ENCODE measurements at places on chromosomes 6 and 20.

DNA sequence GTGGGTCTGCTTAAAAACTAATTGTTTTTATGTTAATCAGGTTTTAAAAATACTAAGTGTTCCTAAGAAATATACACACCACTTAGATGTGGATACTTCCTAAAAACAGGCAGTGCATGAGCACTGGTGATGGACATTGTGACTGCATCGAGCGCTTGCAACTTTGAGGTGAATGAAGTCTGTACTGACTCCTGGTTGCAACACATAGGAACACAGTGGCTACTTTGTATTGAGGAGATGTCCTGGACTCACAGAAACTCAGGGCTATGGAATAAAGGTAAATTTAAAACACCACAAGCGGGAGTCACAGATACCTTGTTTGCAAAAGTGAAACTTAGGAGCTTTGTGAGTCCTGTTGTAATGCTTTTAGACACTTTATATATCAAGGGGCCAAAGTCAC lies 55.6 kb upstream of the POLR1H start:
- DNase-seq: no peak

- no peak for DNase-seq
Observed at GRCh38 chr6:166439366-166440091, 56.8 kb upstream of the MPC1 start.

- DNase-seq: no peak
Observed at GRCh38 chr6:116349216-116349615, 21.5 kb upstream of the DSE start.

GRCh38 chr20:1362484-1362883 lies 30.4 kb downstream of the FKBP1A start:
- DNase-seq: no peak

GRCh38 chr6:41278699-41279405 lies 7.6 kb downstream of the TREM1 start:
- peak; percentile 87 for DNase-seq

DNA sequence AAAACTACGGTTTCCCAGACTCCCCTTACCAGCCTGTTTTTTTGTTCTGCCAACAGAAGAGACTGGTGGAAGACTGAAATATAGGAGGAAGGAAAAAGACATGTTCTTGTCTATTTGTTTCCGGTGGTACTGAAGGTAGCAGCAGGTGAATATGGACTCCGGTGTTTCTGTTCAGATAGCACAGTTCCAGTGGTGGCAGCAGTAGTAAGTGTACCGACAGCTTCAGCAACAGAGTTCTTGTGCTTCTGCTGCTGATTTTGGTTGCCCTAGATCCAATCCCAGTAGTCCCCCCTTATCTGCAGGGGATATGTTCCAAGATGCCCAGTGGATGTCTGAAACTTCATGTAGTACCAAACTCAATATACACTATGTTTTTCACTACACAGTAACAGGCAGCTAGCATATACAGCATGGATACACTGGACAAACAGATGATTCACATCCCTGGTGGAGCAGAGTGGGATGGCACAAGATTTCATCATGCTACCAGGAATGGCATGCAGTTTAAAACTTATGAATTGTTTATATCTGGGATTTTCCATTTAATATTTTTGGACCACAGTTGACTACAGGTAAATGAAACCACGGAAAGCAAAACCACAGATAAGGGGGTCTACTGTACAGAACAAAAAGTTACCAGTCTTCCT lies 301.8 kb downstream of the BTBD9 start:
- DNase-seq: no peak

DNA sequence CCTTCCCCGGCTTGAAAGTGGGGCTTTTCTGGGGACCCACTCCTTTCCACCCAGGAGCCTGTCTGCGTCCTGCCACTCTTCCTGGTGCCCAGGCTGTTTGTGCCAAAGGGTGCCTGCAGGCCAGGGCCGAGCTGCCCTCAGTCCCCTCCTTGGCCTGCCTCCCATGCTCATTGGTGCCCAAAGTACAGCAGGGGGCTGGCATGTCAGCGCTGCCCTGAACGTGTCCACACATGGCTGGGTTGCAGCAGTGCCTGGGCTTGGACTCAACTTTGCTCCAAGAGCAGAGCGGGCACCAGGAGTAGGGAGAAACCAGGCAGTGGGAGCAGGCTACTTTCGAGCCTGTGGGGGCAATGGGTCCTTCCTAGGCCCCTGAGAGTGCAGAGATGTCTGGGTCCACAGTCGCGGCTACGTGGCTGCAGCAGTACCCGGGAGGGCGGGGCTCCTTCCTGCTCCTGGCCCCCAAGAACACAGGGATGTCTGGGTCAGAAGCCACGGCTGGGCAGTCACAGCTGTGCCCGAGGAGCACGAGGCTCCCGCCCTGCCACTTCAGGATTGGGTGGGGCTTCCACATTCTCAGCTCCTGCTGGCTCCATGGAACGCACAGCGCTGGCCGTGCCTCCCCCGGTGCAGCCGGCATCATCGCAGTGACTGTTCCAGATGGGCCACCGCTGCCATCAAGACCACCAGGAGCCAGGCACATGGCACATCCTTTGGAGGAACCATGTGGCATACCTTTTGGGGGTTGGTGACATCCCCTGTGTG lies 50.0 kb upstream of the CLDN20 start:
- no peak for DNase-seq

DNA sequence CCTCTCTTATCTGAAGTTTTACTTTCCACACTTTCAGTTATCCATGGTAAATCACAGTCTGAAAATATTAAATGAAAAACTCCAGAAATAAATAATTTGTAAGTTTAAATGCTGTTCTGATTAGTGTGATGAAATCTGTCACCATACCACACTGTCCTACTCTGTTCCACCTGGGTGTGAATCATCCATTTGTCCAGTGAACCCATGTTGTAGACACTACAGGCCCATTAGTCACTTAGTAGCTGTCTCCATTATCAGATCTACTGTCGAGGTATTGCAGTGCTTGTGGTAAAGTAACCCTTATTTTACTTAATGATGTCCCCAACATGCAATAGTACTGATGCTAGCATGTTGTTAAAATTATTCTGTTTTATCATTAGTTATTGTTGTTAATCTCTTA lies 29.2 kb upstream of the MMS22L start:
- no peak for DNase-seq

- DNase-seq: no peak
Observed at GRCh38 chr6:137794516-137795201, 72.4 kb upstream of the TNFAIP3 start.

- DNase-seq: no peak
Observed at GRCh38 chr6:17059850-17060249, 42.0 kb upstream of the STMND1 start.

GRCh38 chr6:44730771-44731391 lies 343.4 kb downstream of the CDC5L start:
- no peak for DNase-seq

- no peak for DNase-seq
Observed at GRCh38 chr20:37505263-37506151, 15.5 kb upstream of the NNAT start.

DNA sequence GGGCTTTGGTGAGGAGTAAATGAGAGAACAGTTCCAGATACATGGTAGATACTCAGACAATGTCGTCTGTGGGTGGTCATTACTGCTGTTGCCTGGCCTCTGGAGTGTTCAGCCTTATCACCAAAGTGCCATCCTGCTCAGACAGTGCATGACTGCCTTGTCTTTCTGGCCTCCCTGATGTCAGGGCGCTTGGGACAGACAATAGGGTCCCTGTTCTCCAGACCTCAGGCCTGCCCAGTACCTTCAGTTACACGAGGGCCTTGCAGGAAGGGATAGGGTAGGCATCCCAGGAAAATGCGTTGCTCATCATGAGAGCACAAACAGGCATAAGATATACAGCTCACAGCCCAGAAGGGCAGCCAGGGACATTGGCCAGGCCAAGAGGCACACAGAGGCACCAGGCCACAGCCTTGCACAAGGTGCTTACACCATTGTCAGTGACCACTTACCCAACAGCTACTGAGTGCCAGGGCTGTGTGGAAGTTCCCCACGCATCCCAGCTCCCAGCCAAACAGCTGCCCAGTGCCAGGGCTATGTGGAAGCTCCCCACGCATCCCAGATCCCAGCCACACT lies 27.4 kb downstream of the BPIFB1 start:
- no peak for DNase-seq

DNA sequence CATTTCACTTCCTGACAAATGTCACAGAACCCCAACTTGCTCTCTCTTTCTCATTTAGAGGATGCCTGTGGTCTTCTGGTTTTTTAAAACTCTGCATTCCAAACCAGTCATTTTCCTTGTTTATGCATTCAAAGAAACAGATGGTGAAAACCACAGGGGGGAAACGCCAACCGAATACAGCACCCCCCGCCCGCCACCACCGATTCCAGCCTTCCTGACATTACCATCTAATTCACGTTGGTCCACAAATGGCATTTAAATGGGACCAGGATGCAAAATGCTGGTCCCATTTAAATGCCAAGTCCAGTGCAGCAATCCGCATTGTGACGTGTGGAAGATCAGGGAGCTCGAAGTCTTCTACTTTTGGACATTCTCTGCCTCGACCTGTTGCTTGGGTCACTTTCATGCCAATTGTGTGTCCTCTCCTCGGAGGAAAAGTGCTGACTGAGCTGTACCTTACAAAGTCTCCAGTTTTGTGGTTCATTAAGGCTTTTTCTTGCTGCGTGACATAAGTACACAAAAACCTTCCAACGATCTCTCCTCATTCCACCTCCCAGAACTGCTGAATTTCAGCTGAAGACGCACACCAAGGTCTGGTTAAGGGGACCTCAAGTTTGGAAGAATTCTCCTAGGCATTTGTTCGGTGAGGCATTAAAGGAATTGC lies 35.8 kb downstream of the NEDD9 start:
- DNase-seq: no peak

- DNase-seq: no peak
Observed at GRCh38 chr6:92810913-92811312, 608.4 kb downstream of the EPHA7 start.

GRCh38 chr6:203661-204060 lies 88.6 kb upstream of the DUSP22 start:
- DNase-seq: no peak

DNA sequence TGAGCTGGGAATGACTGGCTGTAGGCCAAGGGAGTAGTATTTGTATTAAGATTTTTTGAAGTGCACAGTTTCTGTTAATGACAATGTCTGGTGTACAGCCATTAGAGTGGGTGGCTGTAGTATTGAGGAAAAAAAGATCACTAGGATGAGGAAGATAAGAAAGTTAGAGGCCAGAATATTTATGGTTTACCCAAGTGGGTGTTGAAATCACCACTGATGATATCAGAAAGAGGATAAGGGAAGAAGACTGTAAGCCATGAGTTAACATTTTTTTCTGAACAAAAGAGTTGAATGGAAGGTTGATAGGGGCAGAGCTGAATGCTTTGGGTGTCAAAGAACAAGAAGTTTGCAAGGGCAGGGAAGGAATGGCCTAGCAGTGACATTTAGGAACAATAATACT lies 104.7 kb downstream of the PRDM13 start:
- no peak for DNase-seq

GRCh38 chr6:67683960-67684359 lies 951.1 kb upstream of the ADGRB3 start:
- DNase-seq: no peak

GRCh38 chr6:129938249-129939020 lies 77.3 kb upstream of the TMEM244 start:
- DNase-seq: no peak

- no peak for DNase-seq
Observed at GRCh38 chr20:41392871-41393704, 26.5 kb upstream of the EMILIN3 start.

DNA sequence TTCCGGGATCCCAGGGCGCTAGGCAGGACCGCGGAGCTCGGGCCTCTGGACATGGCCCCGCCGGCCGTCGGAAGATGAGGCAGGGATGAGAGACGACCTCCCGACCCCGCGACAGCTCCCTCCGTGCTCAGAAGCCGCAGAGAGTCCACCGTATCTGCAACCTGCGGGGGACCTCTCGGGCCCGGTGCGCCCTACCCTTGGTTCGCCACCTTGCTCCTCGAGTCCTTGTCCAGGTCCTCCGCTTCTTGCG lies 301 bp downstream of the PPP1R3D start:
- no peak for DNase-seq

DNA sequence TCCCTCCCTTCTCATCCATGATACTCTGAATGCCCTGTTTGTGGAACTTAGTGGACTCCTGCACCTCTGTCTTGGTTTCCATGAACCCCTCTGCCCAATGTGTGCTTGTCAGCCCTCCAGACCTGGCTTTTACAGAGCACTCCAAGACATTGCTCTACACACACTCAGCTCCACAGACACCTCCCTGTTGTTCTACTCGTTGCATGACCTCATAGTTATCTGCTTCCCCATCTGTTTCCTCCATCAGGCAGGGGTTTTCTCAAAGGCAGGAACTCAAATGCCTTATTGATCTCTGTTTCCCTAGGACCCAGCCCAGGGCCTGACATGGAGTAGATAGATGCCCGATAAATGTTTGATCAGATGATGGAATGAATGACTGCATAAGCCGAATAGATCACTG lies 13.3 kb downstream of the PLCG1 start:
- DNase-seq: no peak

- DNase-seq: no peak
Observed at GRCh38 chr20:4942331-4942730, 59.0 kb downstream of the SLC23A2 start.

GRCh38 chr6:37456816-37457560 lies 24.0 kb downstream of the CMTR1 start:
- no peak for DNase-seq

DNA sequence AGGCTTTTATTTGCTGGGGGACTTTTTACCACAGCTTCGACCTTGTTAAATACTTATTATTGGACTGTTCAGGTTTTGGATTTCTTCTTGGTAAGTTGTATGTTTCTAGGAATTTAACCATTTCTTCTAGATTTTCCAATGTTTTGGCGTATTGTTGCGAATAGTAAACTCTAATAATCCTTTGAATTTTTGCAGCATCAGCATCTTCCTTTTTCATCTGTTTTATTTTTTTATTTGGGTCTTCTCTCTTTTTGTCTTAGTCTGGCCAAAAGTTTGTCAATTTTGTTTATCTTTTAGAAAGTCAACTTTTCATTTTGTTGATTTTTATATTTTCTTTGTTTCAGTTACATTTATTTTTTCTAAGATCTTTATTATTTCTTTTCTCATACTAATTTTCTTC lies 1272.0 kb downstream of the HACE1 start:
- no peak for DNase-seq

All from hematopoietic multipotent progenitor cell treated with erythropoietin and hydrocortisone succinate and interleukin-3 and kit ligand, for 17 days (in vitro differentiated cells).